Activated CD4-positive, alpha-beta T cell treated with anti-CD3 and anti-CD28 coated beads, Interleukin-2, amount 50 U/mL, for 24 hours (primary cell): ENCODE measurements at places on chromosomes 2 and 18.
A peak's percentile ranks its signal among the peaks of the same experiment; 100 is the strongest.

GRCh38 chr2:154813636-154814035 lies 115.1 kb downstream of the KCNJ3 start:
- no peak for DNase-seq

DNA sequence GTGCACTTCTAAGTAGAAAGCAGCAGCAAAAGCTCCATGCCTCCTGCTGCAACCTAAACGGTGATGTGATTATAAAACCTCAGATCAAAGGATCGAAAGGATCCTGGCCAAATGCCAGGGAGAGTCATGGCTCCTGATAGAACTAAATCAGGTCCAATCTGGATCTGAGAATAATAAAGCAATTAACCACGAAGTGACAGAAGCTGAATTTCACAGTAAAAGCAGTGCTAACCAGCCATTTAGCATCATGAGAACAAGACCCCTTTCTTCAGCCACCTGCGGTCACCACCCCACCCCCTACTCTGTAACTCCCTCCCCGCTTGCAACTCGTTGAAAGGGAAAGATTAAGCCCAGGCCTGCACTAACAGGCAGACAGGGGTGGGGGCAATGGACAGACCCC lies 748.7 kb downstream of the BCL11A start:
- DNase-seq, result no peak

DNA sequence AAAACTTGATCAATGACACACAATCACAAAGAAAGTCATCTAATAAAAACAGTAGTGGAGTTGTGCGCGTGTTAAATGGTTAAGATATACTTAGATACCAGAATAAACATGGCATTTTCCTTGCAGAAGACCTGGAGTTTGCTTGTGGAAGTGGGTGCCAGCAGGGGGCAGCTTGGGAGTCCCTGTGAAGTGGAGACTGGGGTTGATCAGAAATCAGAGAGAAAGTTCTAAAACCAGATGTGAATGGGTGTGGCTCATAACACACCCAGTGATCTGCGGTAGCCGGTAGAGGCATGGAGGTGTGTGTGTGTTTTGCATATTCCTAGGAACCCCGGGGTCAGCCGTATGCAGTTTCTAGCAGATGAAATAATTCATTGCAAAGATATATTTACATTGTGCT lies 300.1 kb upstream of the TRIB2 start:
- peak; percentile 29 for DNase-seq

DNA sequence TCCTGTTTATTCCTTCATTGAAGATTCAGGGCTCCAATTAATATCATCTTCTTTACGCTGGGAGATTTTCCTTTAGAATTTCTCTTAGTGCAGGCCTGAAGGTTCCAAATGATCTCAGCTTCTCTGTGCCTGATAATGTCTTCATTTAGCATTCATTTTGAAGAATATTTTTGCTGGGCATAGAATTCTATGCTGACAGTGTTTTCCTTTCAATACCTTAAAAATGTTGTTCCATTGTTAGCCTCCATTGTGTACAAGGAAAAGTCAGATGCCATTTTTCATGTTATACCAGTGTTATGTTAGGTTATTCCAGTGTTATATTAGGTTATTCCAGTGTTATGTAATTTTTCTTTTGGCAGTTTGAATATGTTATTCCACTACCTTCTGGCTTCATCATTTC lies 14.9 kb upstream of the OR6B3 start:
- no peak for DNase-seq

- DNase-seq, result no peak
Measured at GRCh38 chr2:3476985-3477327, 42.4 kb downstream of the ADI1 start.

DNA sequence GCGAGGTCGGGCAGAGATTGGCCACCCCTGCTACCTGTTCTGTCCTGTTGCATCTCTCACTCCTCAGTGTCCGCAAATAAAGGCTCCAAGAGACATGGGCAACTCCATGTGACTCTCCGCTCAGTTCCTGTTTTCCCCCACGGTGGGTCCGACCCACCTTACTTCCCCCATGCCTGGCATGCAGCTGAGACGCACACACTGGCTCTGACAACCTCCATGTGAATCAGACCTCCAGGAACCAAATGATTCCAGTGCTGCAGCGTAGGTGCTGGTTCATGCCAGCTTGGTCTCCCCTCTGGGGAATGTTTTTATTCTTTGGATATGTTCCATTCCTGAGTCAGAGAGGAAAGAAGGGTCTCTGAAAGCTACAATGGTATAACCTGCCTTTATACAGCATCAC lies 221.5 kb downstream of the SH3RF3 start:
- DNase-seq, result no peak

DNA sequence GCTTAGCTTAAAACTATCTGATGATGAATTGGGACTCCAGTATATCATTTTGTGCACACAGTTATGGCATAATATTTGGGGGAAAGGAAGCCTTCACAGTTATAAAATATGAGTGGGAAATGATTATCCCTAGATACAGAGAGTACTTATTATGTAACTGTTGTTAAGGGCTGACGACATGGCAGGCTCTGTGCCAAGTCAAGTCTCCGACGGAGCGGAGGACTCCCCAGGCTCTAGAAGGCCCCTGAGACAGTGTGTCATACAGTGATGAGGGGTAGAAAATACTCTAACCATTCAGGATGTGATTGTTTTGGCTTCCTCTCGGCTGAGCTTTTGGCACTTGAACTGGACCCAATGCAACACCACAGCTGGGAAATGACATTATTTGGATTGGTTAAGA lies 211.8 kb downstream of the SLC8A1 start:
- DNase-seq, result no peak

DNA sequence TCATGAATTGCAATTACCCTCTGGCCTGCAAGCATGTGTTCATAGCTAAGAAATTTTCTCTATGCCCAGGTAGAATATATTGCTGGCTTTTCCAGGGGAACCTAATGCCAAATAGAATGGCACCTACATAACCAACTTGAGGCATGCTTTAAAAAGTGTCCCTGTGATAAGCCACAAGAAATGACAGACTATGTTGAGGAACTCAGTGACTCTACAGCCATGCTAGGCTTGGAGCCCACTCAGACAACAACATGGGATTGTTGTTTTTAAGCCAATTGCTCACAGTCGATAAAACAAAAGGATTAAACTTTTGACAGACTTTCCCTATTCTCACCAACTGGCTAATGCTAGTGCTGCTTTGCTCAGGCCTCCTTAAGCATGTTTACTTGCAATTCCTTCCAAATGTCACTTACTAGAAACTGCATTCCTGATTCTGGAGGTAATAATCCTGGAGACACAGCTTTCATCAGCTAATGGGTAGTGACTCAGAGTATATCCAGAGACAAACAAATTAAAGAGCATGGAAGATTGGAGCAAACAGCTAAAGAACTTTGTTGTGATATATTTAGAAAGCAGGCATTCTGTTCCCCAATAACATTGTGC lies 249.0 kb downstream of the SLC8A1 start:
- DNase-seq, result no peak

DNA sequence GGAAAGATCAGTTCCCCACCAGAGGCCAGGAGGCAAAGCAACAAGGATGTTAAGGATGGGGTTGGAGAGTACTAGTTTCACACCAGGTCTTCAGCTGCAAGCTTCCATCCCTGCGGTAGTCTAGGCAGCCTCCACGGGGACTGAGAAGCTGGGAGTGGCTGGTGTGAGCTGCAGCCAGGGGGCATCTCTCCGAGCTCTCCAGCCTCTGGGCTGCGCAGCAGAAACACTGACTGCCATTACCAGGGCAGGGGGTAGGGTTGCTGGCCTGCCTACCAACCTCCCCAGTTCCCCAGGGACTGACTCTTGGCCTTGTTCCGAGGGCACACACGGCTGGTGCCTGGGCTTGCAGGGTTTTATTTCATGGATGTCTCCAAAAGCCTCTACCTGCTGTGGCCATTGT lies 15.9 kb downstream of the GATA6 start:
- no peak for DNase-seq

DNA sequence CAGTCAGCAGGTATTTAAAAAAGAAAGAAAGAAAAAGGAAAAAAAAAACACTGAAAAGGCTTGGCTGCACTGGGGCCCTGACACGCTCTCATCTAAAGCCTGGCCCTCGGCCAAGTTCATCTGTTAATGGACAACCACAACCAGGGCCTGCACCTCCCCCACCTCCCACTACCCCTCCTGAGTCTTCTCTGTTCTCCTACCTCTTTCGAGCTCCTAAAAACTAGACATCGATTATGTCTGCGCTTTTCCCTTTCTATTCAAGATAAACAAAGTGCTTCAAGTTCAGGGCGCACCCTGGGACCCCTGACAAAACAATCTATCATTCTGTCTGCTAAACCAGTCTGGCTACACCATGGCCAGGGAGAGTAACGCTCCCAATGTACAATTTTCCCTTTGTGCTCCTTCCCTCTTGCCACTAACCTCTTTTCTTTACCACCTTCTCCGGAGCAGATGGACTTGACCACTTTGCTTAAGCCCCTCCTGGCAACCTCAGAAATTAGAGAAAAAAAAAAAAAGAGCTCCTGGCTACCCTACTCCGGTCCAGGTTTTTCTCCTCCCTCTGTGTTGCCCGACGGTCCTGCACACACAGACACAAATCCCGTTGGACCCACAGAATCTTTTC lies 22.7 kb downstream of the BCL11A start:
- no peak for DNase-seq

DNA sequence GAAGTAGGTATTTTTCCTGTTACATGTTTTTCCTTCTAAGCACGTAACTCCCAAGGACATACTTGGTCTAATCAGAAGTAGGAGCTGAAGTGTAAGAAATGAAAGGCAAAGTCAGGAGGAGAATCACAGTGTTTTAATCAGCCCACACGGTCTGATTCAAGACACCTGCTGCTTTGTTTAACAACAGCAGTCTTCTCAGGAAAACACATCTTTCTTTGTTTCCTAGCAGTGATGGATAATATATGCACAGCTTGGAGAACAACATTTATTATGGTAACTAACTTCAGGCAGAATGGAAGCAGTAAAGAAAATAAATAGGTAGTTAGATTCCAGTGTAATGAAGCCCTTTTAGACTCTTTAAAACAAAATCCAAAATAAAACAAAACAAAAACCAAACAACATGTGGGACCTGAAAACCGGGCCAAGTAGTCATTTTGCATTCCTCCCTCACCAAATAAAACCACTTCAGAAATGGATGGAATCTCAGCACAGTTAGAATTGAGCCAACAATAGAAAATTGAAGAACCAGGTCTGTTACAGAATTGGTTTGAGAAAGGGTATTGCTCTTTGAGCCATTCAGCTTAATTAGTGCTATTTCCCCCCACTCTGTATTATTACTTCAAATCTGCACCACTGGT lies 61.1 kb upstream of the UGP2 start:
- no peak for DNase-seq

GRCh38 chr2:200469708-200470211 lies 40.1 kb downstream of the KCTD18 start:
- no peak for DNase-seq

- no peak for DNase-seq
Measured at GRCh38 chr2:182228073-182228473, 198.8 kb downstream of the PDE1A start.

- no peak for DNase-seq
Measured at GRCh38 chr2:72013726-72014125, 133.9 kb downstream of the CYP26B1 start.

DNA sequence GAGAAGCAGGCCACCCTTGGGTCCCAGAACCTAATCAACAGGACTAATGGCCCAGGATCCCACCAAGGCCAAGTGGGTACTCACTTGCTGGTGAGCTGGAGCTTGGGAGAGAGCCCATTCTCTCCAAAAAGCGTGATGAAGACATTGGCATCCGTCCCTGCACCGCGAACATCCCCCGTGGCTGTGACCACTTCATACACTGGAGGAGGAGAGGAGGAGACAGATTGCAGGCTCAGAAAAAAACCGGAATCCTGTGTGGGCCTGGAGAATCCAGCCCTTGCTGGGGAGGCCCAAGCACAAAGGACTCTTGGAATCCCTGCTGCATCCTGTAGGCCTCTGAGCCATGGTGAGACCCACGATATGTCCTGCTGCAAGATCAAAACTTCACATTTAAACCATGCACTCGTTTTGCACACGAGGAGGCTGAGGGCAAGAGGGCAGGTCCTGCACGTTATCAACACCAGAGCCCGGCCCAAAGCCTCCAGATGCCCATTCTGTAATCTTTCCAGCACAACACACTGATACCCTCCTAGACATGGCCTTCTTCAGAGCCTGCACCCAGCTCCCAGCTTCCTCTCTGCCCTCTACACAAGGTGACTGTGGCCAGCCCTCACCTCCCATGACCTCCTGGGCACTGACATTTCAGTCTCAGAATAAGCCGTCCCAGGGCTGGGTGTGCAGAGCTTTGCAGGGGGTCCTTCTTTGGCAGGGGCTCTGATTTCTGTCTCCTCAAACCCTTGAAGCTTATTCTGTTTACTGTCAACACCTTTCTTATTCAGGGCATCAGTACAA lies 7.8 kb downstream of the LOXHD1 start:
- DNase-seq, result no peak

DNA sequence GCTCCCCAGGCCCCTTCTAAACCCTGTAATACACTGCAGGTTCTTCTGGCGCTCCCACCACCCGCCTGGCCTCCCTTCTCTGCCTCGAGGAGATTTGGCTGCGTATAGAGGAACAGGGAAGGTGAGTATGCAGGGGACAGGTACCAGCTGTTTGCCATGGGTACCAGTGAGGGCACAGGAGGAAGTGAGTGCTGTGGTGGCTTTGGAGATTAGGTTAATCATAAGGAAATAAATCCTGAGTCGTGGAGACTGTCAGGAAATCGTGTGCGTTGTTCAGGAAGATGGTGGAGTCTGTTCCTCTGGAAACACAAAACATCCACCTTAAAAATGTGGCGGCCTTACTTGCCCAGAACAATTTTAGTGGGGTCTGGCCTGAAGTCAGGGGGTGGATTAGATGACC lies 230.4 kb downstream of the FAM210A start:
- no peak for DNase-seq

DNA sequence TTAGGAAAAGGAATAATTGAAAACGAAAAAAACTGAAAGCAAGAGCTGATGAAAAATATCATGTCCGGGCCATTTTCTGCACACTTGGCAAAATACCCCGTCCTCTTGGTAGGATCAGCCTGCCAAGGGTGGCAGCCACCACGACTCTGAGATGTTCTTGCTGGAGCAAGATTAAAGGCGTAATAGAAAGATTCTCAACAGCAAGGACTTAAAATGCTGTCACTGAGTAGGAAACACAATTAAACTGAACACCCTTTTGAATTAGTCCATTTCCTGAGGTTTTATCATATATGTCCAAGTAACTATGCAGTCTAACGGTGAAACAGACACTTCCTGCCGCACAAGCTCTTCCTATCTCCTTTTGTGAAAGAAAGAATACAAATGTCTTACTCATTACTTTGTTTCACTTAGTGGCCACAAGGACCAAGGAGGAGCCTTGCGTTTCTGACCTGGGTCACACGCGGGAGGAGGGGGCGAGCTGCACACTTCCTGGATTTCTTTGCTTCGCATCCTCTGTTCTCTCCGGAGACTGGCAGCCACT lies 222.7 kb downstream of the PIEZO2 start:
- DNase-seq, result no peak

GRCh38 chr2:159140070-159140769 lies 146.3 kb downstream of the WDSUB1 start:
- no peak for DNase-seq
